ENCODE measurements at places on chromosomes 4 and X. TPM values are rescaled to one million over a fixed set of nuclear protein-coding genes. Genes with fewer than 3 reads are reported as not detected.

The RHOXF2B gene
- not detected for total RNA-seq

The KLHL13 gene
- 1.1 TPM for total RNA-seq

The PDZD4 gene
- total RNA-seq, result 5.1 TPM

The CTAG2 gene
- not detected for total RNA-seq

The GPC4 gene
- 3.5 TPM for total RNA-seq

The NXF3 gene
- not detected for total RNA-seq

The GSX2 gene
- total RNA-seq, result not detected

The MXRA5 gene
- 0.94 TPM for total RNA-seq

The SCML2 gene
- total RNA-seq, result 0.94 TPM

The FSTL5 gene
- total RNA-seq, result not detected

The HS3ST1 gene
- 0.12 TPM for total RNA-seq

The GAGE12F gene
- not detected for total RNA-seq

The NPY1R gene
- not detected for total RNA-seq

The GPR119 gene
- not detected for total RNA-seq

The DDX53 gene
- not detected for total RNA-seq

Measured in pericardium fibroblast (primary cell).